ENCODE measurements at places on chromosomes 7 and 10.

- DNase-seq: no peak
These were observed 2.2 kb downstream of the GIMAP4 start for GRCh38 chr7:150569245-150569955.

- DNase-seq: no peak
These were observed 198.7 kb downstream of the CXCL12 start for GRCh38 chr10:44186150-44186549.

DNA sequence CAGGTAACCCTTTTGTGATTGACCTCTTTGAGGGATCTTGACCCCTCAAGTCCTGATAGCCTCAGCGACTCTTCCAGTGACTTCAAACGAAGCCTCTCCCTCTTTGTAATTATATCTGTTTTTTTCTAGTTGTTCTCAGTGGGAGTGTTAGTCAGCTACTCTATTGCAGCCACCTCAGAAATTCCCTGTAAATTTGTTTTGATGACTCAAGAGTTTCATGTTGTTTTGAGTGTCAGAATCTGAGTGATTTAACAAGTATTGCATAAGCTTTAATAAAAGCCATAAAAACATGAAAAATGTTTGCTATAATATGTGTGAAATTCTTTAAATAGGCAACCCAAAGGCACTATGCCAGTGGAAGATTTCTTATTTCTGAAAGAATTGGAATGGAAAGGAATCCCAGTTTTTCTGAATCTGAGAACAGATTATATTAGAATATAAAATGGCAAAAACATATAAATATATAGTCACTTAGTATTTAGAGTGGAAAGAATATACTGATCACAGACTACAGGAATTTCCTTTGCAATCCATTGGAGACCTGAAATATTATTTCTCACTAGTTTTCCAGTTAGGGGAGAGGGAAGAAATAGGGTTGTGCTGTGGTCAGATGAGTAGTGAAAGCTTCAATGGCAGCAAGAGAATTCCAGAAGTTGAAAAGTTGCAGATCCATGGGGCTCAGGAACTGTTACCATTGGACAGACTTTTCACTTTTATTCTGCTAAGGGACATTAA lies 94.4 kb upstream of the SEMA3C start:
- DNase-seq: no peak

GRCh38 chr10:132809232-132810140 lies 23.5 kb upstream of the NKX6-2 start:
- no peak for DNase-seq

- DNase-seq: no peak
These were observed 106.0 kb downstream of the OSBPL3 start for GRCh38 chr7:24873944-24874343.

DNA sequence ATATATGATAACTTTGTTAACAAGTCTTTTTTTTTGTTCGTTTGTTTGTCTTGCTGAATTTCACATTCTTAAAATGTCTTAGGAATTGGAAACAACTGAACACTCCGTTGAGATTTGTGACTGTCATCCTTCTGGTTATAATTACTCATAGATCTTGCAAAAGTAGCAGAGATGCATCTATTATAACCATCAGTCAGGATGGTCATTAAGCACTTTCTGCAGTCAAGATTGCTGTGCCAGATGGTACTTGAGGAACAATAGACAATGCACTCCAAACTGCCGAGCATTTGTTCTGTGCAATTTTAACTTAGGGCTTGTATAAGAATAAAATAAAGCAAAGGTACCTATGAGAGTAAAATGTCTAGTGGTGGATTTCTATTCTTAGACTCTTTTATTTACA lies 710.1 kb upstream of the KCND2 start:
- no peak for DNase-seq

GRCh38 chr7:90817846-90818245 lies 221.7 kb downstream of the CDK14 start:
- DNase-seq: no peak

- DNase-seq: no peak
These were observed 40.4 kb downstream of the C10orf90 start for GRCh38 chr10:126629925-126630624.

DNA sequence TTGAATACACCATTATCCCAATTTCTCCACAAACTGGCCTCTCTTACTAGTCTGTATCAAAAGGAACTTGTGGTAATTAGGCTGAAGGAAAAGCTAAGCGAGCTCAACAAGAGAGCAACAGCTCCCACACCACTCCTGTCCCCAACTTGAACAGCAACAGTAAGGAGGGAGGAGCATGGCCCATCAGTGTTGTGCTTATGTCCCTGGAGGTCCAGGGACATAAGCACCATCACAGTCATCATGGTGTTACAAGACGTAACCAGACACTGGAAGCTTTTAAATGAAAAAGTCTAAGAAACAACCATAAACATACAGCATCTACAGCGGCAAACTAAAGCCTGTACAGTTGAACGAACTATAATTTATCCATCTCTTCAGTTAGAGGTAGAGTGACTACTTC lies 989 bp downstream of the ERLIN1 start:
- peak; percentile 15 for DNase-seq

GRCh38 chr10:5644930-5645329 lies 21.5 kb downstream of the ASB13 start:
- DNase-seq: no peak

DNA sequence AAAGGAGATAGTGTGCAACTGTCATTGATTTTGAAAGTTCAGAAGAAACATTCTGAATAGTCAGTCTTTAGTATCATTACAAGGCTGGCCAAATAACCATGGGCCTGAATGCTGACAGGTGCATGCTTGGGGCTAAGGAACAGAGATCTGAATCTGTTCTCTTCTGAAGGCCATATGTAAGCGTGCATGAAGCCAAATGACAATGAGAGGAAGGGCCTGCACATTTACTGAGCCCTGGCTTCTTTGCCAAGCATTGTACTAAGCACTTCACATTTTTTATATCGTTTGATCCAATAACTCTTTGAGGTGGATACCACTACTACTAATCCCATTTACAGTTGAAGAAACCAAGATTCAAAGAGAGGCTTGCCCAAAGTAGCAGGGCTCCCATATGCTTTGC lies 22.5 kb upstream of the TIAL1 start:
- DNase-seq: no peak

GRCh38 chr10:70034232-70034631 lies 18.4 kb upstream of the MACROH2A2 start:
- no peak for DNase-seq

DNA sequence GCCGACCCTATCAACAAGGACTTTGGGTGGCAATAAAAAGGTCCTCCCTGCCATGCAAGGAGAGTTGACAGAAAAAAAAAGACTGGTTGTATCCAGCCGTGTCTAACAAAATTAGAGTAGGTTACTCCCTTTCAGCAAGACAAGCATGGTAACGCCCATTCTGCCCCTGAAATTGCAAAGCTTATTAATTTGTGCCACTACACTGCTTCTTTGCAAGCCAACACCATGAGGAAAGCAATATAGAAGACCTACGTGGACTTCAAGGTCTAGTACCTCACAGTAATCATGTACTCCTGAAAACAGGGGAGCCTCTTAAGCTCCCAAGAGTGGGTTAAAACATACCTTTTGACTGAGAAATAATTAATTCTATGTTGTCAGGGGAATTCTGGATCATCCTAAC lies 90.3 kb downstream of the FRMPD2 start:
- no peak for DNase-seq

GRCh38 chr10:70903262-70903921 lies 15.0 kb upstream of the PCBD1 start:
- DNase-seq: peak; percentile 9

DNA sequence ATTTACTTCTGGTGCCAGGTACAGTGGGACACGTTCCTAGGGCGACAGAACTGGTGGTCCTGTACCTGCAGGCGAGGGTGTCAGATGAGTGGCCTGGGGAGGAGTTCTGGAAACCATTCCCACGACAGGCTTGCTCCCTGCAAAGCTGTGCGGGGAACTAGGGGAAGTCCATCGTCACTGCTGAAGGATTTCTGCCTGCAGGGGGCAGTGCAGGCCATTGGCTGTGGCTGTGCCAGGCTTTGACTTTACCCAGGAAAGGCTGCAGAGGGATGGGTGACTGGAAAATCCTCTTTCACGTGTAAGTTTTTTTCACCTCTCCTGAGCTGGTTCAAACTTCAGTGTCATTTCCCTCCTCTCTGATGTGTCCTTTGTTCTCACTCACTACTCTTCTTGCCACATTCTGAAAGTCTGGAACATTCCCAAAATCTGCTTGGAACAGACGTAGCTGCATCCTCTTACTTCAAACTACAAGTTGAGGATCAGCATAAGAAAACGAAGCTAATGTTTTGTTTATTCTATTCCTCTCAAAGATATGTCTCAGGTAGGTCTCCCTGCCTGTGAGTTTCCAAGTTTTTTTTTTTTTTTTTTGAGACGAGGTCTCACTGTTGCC lies 126.5 kb downstream of the SH2D4B start:
- DNase-seq: peak; percentile 73

GRCh38 chr7:151592868-151593486 lies 73.3 kb upstream of the RHEB start:
- DNase-seq: no peak

DNA sequence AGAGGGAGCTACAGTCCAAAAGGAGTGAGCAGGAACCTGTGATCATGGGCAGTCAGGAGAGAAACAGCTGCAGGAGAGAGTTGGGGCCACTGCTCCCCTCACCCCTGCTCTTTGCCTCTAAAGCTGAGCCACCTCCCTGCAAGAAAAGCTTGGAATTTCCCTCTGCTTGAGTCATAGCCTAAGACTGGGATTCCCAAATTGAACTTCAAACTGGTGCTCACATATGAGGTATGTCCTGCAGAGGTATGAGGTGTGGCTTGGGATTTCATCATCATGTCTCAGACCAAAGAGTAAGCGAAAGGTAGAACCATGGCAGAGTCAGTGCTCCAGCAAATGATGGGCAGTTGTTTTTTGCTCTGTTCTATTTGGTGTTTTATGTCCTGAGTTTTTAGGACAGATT lies 237.1 kb upstream of the NRP1 start:
- DNase-seq: no peak

DNA sequence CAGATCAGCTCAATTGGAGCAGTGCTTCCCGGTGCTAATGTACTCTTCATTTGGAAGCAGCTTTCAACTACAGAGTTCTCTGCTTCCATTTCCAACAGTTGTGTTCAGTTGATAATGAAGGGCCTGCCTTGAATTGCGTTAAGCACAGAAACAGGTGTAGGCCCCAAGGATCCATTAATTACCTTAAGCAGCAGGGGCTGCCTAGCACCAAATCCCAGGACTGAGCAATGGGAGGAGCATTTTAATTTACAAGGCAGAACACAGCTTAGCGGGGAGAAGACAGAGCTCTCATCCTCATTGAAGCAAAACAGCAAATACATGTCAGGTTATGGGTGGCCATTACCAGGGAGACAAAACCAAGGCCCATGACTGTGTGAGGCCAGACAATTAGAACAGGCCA lies 349.6 kb downstream of the TFEC start:
- no peak for DNase-seq

GRCh38 chr7:94012746-94013145 lies 8.6 kb upstream of the BET1 start:
- DNase-seq: no peak

GRCh38 chr7:23689165-23689564 lies 9.2 kb downstream of the FAM221A start:
- no peak for DNase-seq

DNA sequence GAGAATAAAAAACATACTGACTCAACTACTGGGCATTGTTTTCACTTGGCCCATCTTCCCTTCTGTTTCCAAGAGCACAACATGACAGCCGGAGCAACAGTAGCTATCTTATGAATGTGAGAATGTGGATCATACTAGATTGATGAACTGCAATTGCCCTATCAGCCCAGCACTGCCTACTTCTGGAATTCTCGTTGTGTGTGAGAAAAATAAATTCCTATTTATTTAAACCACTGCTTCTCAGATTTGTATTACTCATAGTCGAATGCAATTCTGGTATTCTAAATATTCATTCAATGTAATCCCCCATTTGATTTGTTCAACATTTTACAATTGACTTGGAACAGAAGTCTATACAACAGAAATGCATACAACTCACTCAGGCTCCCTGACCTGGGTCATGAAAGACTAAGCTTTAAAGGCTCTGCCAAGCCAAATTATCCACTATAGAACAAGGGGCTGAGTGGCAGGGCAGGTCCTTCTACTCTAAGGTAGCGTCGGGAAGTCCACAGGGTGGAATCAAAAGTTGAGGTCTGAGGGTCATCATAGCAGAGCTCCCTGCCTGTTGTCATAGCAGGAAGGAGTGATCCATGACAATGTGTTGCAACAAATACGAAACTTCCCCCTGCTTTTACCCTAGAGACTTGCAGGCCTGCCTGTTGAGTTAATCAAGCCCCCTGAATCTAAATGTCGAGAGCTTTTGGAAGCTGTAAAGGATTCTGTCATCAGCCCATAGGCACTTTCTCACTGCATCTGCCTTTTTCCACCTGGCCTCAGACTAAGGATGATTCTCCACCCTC lies 12.4 kb upstream of the JAZF1 start:
- no peak for DNase-seq

GRCh38 chr10:119483839-119484238 lies 58.7 kb downstream of the RGS10 start:
- no peak for DNase-seq

GRCh38 chr10:88792661-88793060 lies 9.9 kb upstream of the LIPM start:
- DNase-seq: no peak

- DNase-seq: no peak
These were observed 5.2 kb upstream of the XPNPEP1 start for GRCh38 chr10:109928475-109928891.

- no peak for DNase-seq
These were observed 223.9 kb downstream of the C7orf25 start for GRCh38 chr7:42688056-42688371.

- no peak for DNase-seq
These were observed 233.2 kb upstream of the PRKCQ start for GRCh38 chr10:6813306-6813705.

- no peak for DNase-seq
These were observed 30.7 kb upstream of the APBB1IP start for GRCh38 chr10:26407406-26407969.

DNA sequence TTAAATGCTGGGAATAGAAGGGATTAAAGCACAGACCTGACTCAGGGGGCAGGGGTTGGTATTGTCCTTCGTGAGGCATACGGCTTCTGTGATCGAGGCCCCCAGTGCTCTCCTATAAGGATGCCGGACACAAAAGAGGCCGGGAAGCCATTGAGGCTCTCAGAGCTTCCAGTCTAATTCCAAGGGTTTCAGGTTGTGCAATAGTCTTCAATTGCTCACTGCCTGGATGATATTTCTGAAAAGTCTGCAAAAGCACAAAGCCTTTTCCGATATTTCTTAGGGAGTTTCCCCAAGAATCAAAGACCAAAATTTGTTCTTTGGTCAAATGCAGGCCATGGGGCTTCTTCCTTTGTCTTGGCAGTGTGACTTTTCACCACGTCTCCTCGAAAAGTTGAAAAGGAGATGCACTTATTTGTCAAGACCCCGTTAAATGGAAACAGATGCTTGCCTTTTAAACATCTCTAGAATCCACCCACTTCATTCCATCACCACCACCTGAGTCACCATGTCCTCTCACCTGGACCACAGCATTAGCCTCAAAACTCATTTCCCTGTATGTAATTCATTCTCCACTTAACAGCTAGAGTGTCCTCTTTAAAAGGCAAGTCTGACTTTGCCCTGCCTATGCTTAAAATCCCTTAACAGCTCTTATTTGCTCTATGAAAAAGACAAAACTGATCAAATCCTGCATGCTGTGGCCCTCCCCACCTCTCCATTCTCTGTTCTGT lies 134.8 kb upstream of the NAMPT start:
- no peak for DNase-seq

Data from NCI-H526 (cell line).